ENCODE measurements at places on chromosomes 2 and 18.

DNA sequence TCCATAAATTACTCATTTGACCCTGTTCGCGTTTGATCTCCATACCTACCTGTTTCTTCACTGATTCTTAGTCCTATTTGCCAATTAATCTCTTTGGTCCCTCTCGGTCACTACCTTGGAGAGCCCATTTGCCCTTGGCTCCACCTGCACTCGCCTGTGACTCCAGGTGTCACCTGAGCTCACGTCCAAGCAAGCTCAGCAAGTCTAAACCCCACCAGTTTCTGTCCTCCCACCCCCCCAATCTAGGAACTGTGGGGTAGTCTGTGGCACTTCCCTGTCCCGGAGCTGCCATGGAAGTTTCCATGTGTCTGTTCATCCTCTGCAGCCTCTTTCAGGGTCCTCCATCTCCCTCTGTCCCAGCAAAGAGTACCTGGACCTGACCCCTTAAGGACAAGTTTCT lies 68.1 kb upstream of the BCL2L11 start:
- DNase-seq, result no peak

DNA sequence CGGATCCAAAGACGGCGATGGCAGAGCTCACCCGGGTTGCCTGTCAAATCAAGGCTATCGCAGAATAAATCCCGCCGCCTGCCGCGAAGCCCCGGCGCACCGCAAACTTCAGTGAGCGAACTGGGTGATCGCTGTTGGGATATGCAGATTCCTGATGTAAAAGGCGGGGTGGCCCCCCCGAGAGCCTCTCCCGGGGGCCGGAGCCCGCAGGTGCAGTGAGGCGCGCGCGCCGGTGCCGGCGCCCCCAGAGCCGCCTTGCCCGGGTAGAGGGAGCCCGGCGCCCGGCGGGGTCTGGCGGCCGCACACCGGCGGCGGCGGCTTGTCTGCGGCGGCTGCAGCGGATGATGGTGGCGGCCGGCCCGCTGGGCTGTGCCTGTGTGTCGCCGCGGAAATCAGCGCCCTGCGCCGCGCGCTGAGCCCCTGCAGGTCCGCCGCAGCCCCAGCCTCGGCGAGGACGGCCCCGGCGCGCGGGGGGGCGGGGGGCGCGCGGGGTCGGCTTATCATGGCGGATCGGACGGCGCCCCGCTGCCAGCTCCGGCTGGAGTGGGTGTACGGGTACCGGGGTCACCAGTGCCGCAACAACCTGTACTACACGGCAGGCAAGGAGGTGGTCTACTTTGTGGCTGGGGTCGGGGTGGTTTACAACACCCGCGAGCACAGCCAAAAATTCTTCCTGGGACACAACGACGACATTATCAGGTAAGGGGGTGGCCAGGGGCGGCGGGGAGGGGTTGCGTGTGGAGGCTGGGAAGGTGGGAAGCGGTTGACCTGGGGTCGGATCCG lies 1.3 kb downstream of the EML6 start:
- DNase-seq, result peak; percentile 33

- DNase-seq, result peak; percentile 40
Measured at GRCh38 chr18:37322492-37323035, 243.0 kb downstream of the CELF4 start.

GRCh38 chr2:225937625-225938187 lies 538.2 kb downstream of the NYAP2 start:
- DNase-seq, result no peak
